ENCODE measurements at places on chromosomes 2 and 18.

GRCh38 chr2:238950551-238950950, 102.7 kb downstream of the TWIST2 start:
- no peak for DNase-seq

GRCh38 chr2:66836851-66837250, 401.9 kb downstream of the MEIS1 start:
- DNase-seq, result no peak

- DNase-seq, result no peak
Observed at GRCh38 chr2:3341336-3341735, 36.3 kb downstream of the EIPR1 start.

DNA sequence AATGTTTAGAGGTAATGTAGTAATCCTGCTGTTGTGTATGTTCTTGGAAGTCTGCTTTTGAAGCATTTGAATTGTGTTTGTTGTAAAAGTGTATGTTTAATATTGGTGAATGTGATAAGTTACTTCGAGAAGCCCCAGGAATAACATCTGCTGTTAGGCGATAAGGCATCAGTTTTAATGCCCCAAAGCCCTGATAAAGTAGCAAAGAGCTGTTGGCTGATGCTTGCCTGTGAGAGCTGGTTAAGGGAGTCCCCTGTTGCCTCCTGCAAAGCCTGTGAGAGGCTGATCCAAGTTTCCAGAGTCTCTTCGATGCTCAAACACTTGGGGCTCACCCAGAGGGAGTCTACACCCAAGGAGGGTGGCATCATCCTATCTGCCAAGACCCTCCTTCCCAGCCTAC, 110.3 kb downstream of the RNF152 start:
- DNase-seq, result no peak

- DNase-seq, result no peak
Observed at GRCh38 chr2:176129813-176130146, 275 bp downstream of the HOXD8 start.

DNA sequence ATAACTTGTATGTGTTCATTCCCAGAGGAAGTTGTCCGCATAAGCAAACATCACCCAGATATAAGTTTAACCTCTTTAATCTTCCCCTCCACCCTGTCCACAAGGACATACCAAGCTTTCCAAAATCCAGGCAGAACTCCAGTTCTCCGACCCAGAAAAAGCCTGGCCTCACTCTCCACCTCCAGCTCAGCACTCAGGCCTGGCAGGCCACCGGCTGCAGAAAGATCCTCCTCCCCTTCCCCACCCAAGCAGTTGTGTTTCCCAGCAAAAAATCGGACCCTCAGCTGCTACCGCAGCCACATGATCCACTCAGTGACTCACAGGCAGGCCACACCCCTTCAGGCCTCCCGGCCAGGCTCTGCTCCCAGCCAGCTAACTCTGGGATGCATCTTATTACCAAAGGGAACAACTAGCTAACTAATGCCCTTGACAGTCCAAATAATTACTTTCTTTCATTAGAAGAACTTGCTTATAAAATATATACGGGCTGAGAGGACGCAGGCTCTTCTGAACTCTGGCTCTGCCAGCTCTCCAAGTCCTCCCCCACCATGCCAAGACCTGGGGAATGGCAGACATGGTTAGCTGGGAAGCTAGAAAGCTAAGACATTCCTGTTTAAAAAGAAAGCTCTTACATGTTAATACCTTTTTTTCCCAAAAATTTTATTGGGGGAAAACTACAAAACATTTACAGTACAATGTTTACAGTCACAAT, 4.5 kb downstream of the ZFP36L2 start:
- peak; percentile 87 for DNase-seq

DNA sequence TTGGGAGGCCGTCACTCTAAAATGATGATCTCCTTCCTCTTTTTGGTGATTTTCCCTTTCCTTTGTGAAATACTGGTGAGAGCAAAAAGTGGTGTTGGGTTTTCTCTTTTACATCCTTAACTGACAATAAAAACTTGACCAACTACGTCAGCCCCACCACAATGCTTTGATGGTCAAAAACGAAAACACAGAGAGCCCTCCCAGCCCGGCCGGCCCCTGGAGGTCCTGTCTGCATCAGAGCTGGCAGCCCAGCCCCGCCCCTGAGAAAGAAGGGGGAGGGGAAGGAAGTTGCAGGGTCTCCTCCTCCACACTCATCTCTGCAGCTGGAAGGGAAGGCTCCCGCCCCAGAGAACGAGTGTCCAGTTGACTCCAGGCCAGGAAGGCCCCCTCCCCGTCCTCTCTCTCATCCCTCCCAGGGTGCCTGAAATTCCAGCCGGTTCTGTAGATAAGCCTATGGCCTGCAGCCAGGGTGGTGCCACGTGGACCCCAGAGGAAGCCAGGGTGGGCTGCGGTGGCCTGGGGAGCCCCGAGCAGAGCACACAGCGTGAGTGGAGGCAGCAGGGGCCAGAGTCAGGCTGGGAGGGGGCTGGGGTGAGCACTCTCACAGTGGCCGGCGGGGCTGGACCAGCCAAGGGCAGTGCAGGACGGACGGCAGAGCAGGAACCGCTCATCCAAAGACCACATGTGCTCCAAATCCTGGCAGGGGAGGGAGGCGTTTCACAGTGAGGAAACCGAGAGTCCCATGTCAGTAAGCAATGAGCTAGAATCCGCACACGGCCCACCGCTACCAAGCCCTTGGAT, 19.8 kb downstream of the BIN1 start:
- DNase-seq, result no peak

DNA sequence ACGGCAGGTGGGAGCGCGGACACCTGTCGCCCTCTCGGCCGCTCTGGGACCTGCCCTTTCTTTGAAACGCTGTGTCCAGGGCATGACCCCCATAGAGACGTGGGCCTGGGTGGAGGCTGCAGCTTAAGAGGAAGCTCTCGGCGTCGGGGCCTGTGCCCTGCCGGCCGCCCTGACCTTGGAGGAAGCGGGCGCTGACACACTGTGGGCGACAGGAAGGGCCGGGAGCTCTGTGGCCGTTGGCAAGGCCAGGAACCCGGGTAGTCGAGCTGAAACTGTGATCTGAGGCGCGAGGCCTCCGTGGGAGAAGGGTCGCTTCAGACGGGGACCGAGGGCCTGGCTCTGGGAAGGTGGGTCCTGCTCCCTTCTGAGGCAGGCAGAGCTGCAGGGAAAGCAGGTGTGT, 28.2 kb downstream of the KCNG2 start:
- DNase-seq, result no peak
